Cardiac septum (tissue), 1 donor: ENCODE measurements at places on chromosomes 2 and 18. TPM values are rescaled to one million over a fixed set of nuclear protein-coding genes. Genes with fewer than 3 reads are reported as not detected.

GRCh38 chr2:149028377-149028776, 10.1 kb upstream of the LYPD6B start:
- DNase-seq: no peak

- DNase-seq: peak; percentile 90
These were observed at the start of gene RASGRP3 for GRCh38 chr2:33476131-33476792. Gene RASGRP3, plus strand, starts transcription at chr2:33476649. Its CDS starts 38,488 bp downstream, at chr2:33515137.

DNA sequence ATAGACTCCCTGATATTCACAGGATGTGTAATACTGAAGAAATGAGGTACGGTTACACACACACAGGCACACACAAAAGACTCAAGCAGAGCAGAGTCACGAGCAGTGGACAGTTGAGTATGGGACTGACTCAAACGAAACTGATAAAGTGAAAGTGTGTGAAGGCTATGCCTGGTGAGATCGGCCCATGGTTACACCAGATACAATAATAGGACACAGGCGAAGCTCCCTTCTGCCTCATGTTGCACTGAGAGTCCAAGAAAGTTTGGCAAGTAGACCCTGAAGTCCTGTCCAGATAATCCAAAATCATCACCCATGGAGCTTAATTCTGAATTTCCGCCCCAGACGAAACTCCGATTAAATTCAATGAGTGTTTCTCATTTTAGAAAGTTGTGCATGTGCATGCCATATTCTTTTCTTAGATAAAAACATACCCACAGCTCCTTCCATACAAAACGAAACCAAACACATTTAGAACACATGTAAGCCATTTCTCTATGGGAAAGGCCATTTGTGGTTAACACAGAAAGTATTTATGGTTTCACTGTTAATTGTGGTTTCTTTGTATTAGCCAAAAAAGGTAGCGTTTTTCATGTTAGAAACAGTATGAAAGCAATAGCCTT, 567.6 kb downstream of the PLCL1 start:
- no peak for DNase-seq

- no peak for DNase-seq
These were observed 81.0 kb downstream of the TAF4B start for GRCh38 chr18:26307161-26307773.

- no peak for DNase-seq
These were observed 66.6 kb downstream of the PHLPP1 start for GRCh38 chr18:62781893-62782292.

GRCh38 chr2:12062053-12062395, 315.6 kb downstream of the LPIN1 start:
- DNase-seq: no peak

GRCh38 chr2:210480079-210480478, 3.5 kb upstream of the LANCL1 start:
- no peak for DNase-seq

GRCh38 chr2:19677215-19677777, 224.5 kb downstream of the TTC32 start:
- no peak for DNase-seq

DNA sequence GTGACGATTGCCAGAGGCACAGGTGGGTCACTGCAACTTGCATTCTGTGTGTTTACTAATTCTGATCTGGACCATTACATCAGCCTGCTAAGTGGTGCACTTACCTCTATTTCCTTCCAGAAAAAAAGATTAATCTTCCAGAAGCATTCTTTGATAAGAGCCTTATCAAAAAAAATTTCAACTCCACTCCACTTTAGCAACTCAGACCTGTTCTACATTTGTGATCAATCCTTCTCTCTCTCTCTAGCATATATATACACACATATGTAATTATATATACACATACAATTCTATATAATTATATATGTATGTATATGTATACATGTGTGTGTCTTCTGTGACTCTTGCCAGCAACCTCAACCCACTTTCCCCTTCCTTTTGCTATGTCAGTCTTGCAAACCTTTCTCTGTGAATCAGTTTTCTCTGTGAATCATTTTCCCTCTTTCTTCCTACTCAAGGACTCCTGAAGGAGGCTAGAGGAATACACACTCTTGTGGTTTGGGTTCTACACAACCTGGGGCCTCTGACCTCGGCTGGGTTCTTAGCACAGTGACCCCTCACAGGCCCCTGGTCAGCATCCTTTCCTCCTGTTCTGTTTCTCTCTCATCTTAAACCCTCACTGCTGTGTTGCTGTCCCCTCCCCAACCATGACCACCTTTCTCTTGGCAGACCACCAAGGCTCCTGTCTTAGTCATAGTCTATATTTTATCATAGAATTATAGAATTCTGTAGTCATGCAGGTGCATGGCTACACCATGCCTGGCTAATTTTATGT, 130.4 kb upstream of the PELI1 start:
- no peak for DNase-seq

DNA sequence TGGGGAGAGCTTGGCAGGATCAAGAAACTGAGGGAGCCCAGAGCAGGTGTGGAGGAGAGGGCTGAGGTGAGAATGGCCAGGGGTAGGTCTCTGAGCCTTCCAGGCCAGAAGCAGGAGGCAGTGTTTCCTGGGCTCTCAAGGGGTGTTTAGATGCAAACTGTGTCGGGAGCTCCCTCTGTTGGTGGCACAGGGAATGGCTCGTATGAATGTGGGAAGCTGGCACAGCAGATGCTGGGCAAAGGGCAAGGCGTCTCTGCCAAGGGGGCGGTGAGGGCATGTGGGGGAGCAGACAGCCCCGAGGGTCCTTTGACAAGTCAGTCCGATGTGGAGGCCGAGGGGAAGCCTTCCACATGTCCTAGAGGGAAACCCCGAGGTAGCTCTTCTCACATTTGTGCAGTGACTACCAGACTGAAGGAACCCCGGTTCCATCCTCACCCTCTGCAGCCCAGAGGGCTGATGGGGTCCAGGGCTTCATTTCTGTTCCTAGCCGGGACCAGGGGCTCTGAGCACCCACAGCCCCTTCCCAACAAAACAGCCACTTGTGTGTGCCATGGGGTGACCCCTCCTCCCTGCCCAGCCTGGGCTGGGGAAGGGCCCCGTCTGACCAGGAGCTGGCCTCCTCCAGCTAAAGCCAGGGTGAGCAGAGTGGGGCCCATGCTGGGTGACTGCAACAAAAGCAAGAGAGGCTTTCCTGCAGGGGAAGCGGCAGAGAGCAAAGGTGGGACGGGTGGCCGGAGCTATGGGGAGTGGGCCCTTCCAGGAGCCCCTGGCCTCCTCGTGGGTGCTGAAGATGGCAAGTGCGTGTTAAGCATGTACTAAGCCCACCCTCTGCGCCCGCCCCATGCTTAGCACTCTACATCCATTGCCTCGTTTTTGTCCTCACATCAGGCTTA, 103.4 kb downstream of the SEPTIN10 start:
- peak; percentile 83 for DNase-seq

GRCh38 chr2:198991431-198991830, 466.3 kb downstream of the SATB2 start:
- DNase-seq: no peak

DNA sequence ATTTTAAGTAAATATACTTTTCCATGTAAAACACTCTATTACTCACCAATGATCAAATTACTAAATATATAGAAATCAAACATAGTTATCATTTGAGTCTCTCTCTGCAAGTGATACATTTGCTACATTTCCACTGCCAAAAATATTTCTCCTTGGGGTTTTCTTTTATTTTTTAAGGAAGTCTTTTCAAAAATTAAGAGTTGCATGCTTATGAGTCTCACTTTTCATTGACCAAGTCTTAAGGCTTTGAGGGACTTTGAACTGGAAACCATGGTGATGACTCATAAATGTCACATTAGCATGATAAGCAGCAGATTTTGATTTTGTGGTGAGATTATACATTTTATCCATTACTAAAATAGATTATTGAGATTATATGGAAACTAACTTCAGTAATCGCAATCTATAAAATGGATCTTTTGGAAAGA, 152.9 kb downstream of the FAM124B start:
- DNase-seq: no peak

DNA sequence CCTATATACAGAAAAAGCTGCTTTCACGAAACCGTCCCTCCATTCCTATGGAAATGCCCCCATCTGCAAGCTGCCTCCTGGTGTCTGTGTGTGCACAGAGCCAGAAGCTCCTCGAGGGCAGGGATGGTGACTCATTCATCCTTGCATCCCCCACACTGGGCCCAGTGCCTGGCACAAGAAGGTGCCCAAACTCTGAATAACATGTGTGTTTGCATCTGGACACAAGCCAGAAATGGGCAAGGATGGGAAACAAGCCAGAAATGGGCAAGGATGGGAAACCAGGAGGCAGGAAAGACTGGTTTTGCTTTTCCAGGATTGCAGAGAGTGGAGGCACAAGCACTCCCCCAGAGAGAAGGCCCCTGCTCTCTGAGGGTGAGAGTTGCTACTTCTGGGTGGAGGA, 313.9 kb downstream of the CELF4 start:
- peak; percentile 58 for DNase-seq

- no peak for DNase-seq
These were observed 150.8 kb downstream of the CCDC85A start for GRCh38 chr2:56334622-56335021.

Gene FHL2
- 467 TPM for total RNA-seq

Gene CERKL
- 0.11 TPM for total RNA-seq

Gene SPATA3
- not detected for total RNA-seq

Gene COL4A3
- total RNA-seq: 1.6 TPM

Gene TMEM178A
- total RNA-seq: 2.6 TPM
